ENCODE measurements at places on chromosomes 5 and 9. TPM values are rescaled to one million over a fixed set of nuclear protein-coding genes. Genes with fewer than 3 reads are reported as not detected.

GRCh38 chr9:16870596-16871335 lies at the start of gene BNC2:
Gene BNC2 (minus strand): TSS chr9:16870670. CDS start chr9:16870648, 22 bp downstream.
- DNase-seq, result no peak

- no peak for DNase-seq
These were observed 48.9 kb downstream of the ERMP1 start for GRCh38 chr9:5783982-5784381.

- DNase-seq, result no peak
These were observed 820.5 kb downstream of the PTPRD start for GRCh38 chr9:9792144-9792857.

DNA sequence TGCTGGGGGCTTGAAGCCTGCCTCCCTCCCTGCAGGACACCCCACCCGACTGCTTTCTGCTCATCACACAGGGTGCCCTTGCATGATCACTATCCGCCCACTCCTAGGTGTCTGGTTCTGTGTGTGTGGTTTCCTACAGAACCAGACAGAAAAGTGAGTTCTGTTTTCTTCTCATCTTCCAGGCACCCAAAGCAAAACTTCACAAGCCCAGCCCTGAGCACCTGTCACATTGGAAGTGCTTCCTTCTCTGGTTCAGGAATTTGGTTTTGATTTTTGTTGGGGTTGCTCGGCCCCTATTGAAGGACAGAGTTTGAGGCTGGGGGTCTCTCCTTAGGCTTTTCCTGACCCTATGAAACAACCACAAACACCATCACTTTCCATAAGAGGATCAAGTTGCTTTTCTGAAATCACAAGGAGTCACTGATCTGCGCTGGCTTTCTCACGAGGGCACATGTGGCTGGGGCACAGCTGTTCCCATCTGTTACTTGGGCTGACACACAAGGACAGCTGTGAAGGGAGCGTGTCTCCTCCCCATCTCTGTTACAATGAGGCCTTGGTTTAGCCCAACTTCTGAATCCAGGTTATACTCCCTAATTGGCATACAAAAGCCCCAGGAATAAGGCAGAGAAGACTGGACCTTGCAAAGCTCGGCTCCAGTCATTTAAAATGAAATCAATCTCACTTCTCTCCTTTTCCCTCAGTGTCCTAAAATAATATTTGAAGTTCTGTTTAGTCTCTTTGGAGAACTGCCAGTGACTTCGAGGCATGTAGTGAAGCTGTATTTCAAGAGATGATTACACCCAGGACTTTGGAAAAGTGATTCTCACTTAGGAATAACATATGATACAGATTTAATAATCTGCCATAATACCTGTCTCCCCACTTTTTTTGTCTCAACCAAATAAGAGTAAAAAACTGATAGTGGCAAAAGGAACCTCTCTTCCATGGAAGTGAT lies 213.1 kb upstream of the GAS1 start:
- no peak for DNase-seq

- DNase-seq, result no peak
These were observed 569.6 kb upstream of the BRINP1 start for GRCh38 chr9:119938871-119939270.

MARCOL gene
- not detected for total RNA-seq
